Nucleus accumbens (tissue), 56 donors: ENCODE measurements at places on chromosomes 7 and 10.

GRCh38 chr10:113517165-113517900 lies 35.5 kb upstream of the HABP2 start:
- no peak for DNase-seq

DNA sequence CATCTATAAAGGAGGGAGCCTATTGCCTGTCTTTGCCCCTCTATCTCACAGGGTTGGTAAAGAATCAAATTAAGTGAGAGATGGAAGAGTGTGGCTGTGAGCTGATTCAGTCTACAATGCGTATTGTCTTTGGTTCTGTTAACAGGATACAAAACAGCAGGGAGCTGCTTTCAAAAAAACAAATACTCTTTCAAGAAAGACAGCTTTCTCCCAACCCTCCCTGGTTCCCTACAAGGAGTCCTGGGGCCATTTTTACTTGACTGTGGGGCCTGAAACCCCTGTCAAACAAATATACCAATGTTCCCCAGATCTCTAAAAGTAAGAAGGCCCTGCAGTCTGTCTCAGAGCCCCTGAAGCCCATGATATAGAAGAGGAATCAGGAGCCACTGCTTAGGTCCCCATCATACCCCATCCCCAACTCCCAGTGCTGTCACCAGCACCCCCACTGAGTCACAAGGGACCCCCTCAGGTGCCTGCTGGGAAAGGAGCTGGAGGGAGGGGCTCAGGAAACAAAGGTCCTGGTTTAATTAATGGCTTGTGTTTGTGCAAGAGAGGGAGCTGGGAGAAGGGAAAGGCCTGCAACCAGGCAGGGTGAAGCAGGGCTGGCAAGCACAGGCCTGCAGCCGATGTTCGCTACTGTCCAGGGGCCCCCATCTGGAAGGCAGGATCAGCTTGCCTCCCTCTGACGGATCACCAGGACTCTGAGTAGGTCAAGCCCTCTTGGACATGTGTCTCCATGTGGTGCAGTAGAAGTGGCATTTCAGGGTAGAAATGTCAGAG lies 182.0 kb upstream of the GHITM start:
- no peak for DNase-seq

DNA sequence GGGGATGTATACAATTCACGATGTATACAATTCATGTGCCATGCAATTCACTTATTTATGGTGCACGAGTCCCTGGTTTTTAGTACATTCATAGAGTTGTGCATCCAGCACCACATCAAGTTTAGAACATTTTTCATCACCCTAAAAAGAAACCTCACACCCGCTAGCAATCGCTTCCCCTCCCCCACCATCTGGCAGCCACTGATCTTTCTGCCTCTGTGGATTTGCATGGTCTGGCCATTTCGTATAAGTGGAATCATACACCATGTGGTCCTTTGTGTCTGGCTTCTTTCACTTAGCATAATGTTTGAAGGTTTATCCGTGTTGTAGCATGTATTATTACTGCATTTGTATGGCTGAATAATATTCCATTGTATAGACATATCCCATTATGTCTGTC lies 52.1 kb downstream of the PRF1 start:
- DNase-seq: no peak

DNA sequence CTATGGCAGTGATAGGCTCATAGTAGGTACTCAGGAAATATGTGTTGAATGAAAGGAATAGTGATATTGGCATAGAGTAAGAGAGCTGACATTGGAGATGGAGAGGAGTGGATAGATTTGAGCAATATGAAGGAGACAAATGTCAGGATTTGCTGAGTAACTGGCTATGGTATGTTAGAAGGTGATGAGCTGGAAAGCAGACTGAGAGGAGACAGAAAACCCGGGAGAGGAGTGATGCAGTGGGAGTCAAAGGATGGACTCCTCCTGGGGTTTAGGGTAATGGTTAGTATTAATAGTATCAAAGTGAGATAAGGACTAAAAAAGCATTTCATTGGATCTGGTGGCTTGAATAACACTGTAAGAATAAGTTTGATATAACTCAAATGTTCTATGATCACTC lies 64.8 kb downstream of the CD36 start:
- DNase-seq: no peak

- DNase-seq: no peak
Observed at GRCh38 chr7:151085329-151085690, 965 bp upstream of the AGAP3 start.

- DNase-seq: no peak
Observed at GRCh38 chr7:143256932-143257331, 6.3 kb upstream of the GSTK1 start.

DNA sequence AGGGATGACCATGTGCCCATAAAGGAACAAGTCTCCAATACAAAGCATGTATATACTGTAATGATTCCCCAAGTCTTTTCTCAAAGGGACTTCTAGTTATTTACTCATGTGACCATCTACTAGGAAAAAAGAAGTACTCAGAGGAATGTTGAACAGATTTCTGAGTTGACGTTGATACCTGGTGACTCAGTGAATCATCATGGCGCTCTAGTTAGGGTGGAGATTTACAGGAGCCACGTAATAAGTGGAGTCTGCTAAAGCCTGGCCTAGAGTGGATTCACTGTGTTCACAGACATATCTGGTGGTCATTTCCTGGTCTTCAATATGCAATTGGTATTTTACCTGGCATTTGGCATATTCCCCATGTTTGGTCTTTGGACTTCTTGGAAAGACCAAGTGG lies 302.2 kb upstream of the CACNA2D1 start:
- DNase-seq: no peak

DNA sequence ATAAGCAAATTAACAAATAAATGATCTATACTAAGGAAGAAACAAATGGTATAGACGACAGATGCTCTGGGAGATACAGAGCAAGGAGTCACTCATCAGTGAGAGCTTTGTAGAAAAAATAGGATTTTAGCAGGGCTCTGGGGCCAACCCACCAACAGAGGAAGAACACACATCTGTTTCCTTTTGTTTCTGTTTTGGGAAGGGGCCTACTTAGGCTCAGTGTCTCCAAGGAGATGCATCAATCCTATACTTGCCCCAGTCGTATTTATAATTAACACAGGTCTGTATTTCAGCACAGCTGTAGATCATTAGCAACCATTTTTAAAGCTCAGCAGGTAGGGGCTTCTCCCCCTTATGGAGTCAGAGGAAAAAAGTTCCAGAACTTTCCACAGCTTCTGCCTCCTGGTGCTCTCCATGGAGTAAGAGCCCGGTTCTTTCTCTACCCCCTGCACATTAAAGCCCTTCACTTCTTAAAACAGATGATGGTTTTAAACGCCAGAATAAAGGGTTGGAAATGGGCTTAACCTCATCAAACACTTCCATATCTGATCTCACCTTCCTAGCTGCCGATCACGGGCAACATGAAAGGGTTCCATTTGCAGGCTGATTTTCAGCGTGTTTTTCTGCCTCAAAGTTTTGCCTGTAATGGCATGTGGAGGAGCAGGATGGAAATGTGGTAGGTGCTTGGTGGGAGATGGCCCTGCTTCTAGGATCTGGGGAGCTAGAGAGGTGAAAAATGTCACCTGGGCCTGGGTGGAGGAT lies 291.7 kb downstream of the TCF7L2 start:
- DNase-seq: no peak

GRCh38 chr10:1166101-1166827 lies 110.1 kb downstream of the WDR37 start:
- DNase-seq: no peak

GRCh38 chr10:96288151-96288621 lies 16.0 kb upstream of the DNTT start:
- no peak for DNase-seq
